ENCODE measurements at places on chromosomes 16 and 17. TPM values are rescaled to one million over a fixed set of nuclear protein-coding genes. Genes with fewer than 3 reads are reported as not detected.
A peak's percentile ranks its signal among the peaks of the same experiment; 100 is the strongest.

Gene PPP1R9B
- 64.3 TPM for total RNA-seq

Gene SLX4
- total RNA-seq: 7.4 TPM

- H3K4me3 ChIP-seq: no peak overlapping the region
- H3K27me3 ChIP-seq: no peaks in the 10 kb centered on the region
- peaks cover 29% of the 10 kb centered on the region for H3K36me3 ChIP-seq
These were observed 50.9 kb upstream of the PABPN1L start for GRCh38 chr16:88917146-88917914.

- no peak overlapping the region for H3K4me3 ChIP-seq
- peaks cover 25% of the 10 kb centered on the region for H3K4me1 ChIP-seq
- DNase-seq: no peak
- no peaks in the 10 kb centered on the region for H3K27me3 ChIP-seq
These were observed 27.0 kb upstream of the NFAT5 start for GRCh38 chr16:69538808-69539207.

- H3K4me1 ChIP-seq: peaks cover 16% of the 10 kb centered on the region
- DNase-seq: no peak
- no peaks in the 10 kb centered on the region for H3K36me3 ChIP-seq
- no peak overlapping the region for H3K4me3 ChIP-seq
- peak overlapping the region; percentile 83 for H3K27ac ChIP-seq
These were observed 2.0 kb downstream of the AXIN2 start for GRCh38 chr17:65559461-65559803.

Gene KRTAP3-1
- not detected for total RNA-seq

DNA sequence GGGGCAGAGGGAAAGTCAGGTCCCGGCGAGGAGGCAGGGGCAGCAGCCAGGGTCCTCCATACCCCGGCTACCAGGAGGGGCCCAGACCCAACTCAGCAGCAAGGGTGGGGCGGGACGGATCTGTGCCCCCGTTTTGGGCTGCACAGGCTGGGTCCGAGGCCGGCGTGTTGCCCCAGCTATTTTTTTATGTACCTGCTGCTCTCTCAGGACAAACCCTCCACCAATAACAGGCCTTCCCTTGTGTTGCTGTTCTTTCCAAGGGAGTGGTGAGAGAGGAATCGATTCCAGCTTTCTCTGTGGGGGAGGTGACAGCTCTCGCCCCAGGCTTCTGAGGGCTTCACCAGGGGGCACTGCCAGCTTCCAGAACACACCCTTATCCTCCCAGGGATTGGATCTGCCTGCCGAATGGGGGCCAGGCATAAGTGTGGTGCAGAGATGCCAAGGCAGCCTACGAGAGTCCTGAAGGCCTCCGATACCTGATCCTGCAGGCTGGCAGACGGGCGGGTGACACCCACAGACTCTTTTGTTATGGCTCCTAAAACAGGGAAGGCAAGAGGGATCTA lies 22.3 kb downstream of the RTN4RL1 start:
- H3K36me3 ChIP-seq: no peaks in the 10 kb centered on the region
- H3K27me3 ChIP-seq: peaks cover 25% of the 10 kb centered on the region
- no peak overlapping the region for H3K4me3 ChIP-seq
- no peak for DNase-seq

DNA sequence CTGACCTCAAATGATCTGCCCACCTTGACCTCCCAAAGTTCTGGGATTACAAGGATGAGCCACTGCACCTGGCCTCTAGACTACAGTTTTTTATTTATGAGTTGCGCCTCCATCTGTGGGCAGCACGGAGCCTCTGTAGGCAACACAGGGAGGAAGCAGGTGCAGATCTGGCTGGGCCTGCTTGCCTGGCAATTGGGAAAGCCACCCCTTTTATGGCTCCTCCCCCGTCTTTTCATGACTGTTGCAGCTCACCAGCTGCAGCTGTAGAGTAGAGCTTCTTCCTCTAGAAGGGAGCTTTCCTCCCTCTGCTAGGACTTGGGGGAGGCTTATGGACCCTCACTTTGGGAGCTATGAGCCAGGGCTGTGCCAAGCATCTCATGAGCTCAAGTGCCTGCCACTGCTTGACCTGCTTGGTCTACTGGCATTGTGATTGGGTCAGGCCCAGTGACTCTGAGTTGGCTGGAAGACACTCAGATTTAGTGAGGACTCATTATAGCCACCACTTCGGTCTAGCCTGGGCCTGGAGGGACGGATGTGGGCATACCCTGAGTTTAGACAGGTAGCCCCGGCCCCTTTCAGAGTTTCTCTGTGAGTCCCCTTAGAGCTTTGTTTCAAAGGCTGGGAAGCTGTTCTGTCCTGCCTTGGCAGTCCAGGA lies 6.9 kb upstream of the SLC7A6 start:
- no peak overlapping the region for H3K4me3 ChIP-seq
- DNase-seq: no peak
- peak overlapping the region; percentile 80 for H3K27ac ChIP-seq

DNA sequence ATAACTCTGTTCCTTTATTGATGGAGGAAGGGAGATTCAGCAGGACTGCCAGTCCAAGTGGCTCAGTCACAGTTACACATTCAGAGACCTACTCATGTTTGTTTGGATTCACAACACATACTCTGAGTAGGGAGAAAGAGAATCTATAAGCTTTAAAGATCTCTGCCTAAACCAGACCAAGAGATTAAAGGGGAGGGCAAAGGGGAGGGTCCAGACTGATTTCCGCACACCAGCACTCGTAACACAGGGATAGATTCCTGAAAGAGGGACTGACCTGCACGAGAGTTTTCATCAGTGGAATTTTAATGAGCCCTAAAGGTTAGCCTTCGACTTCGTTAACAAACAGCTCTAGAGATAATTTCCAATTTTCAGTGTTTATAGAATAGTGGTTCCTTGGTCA lies 71.7 kb upstream of the PMFBP1 start:
- no peaks in the 10 kb centered on the region for H3K4me1 ChIP-seq
- H3K4me3 ChIP-seq: no peak overlapping the region
- H3K27ac ChIP-seq: no peak overlapping the region
- no peaks in the 10 kb centered on the region for H3K36me3 ChIP-seq

Gene IQCK
- total RNA-seq: 6.8 TPM

- DNase-seq: no peak
- H3K27ac ChIP-seq: no peak overlapping the region
- no peaks in the 10 kb centered on the region for H3K36me3 ChIP-seq
- H3K4me1 ChIP-seq: no peaks in the 10 kb centered on the region
These were observed 253.3 kb downstream of the SLC39A11 start for GRCh38 chr17:72839131-72839725.

DNA sequence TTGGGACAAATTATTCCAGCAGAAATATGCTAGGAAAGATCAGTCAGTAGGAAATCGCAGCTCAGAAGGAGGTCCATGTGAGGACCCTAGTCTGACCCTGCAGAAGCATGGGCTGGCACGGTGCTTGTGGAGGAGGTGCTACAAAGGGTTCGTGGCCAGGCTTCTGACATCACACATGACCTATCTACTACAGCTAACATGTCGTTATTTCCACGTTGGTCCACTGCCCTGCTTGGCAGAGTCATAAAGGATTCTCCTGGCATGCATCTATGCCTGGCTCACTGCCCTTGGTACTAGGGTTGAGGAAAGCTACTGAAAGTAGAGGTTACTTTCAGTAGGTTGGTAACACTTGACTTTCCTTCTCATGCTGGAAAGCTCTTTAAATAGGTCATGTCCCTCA lies 118.1 kb upstream of the SHISA6 start:
- no peak overlapping the region for H3K4me3 ChIP-seq
- H3K4me1 ChIP-seq: no peaks in the 10 kb centered on the region
- no peaks in the 10 kb centered on the region for H3K36me3 ChIP-seq
- no peaks in the 10 kb centered on the region for H3K27me3 ChIP-seq
- DNase-seq: no peak

- no peak overlapping the region for H3K27ac ChIP-seq
- no peaks in the 10 kb centered on the region for H3K36me3 ChIP-seq
- peaks cover 16% of the 10 kb centered on the region for H3K4me1 ChIP-seq
- H3K27me3 ChIP-seq: peaks cover 51% of the 10 kb centered on the region
- H3K4me3 ChIP-seq: no peak overlapping the region
These were observed 103.9 kb upstream of the SEC14L1 start for GRCh38 chr17:77036841-77037381.

Gene CCDC137
- total RNA-seq: 10.7 TPM

GRCh38 chr17:75832164-75832651 lies 12.0 kb downstream of the UNC13D start:
- H3K4me3 ChIP-seq: no peak overlapping the region
- no peaks in the 10 kb centered on the region for H3K27me3 ChIP-seq
- peaks cover 31% of the 10 kb centered on the region for H3K4me1 ChIP-seq

Gene ZP2
- total RNA-seq: not detected

- H3K36me3 ChIP-seq: no peaks in the 10 kb centered on the region
- H3K4me1 ChIP-seq: peaks cover 57% of the 10 kb centered on the region
- H3K27me3 ChIP-seq: peaks cover 19% of the 10 kb centered on the region
- DNase-seq: peak; percentile 89
- peak within 1 kb of the TSS; percentile 40 for H3K4me3 ChIP-seq
These were observed at the start of gene DOC2B for GRCh38 chr17:181245-182049. Gene DOC2B, minus strand, starts transcription at chr17:181650. Its CDS starts 171 bp downstream, at chr17:181479.

DNA sequence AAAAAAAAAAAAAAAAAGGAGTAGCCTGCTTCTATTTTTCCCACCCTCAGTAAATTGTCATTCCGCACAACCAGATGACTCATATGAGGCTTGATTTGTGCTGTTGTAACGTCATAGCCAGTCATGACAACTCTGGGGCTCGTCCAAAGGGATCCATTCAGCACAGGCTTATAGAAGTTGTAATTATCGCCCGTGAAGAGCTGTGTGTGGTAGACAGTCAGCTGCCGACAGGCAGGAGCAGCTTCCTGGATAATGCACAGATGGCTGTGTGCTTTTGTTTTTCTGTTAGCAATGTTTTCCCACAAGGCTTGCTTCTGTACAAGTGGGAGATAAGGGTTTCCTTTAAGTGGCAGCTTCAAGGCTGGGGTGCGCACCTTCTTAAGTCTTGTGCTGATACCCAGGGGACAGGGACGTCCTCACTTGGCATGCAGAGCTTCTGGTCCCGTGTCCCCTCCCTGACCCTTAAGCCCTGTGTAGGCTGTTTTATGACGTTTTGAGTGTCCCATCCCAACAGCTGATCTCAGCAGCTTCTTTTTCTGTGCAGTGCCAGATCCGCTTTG lies 26.0 kb downstream of the SNX29 start:
- peaks cover 9% of the 10 kb centered on the region for H3K36me3 ChIP-seq
- H3K4me3 ChIP-seq: no peak overlapping the region
- no peaks in the 10 kb centered on the region for H3K27me3 ChIP-seq
- H3K27ac ChIP-seq: no peak overlapping the region
- no peak for DNase-seq

DNA sequence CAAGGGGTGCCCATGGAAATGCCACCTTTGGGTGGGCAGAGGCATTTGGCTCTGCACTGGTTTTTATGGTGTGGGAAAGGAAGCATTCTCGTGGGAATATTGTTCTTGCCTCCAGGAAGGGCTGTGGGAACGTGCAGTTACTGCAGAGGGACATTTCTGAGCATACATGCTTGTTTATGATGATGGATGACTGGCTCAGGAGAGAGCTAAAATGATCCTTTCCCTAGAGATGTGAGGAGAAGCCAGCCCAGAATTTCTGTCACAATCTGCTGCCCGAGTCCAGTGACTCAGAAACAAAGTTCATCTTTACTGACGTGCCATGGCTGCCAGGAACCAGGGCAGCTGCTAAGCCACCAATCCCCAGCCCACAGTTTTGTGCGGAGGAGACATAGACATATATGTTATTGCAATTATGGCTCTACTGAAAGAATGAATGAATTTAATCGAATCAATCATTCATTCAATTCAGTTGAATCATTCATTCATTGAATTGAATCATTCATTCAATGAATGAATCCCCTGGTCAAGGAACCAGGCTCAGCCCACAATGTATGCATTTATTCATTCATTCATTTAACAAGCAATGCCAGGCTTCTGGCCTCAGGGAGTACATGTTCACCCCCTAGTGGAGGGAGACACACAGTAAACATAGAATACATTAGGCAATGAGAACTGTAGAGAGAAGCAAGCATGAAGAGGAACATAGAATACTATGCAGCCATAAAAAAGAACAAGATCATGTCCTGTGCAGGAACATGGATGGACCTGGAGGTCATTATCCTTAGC lies 414.4 kb upstream of the HSBP1 start:
- no peaks in the 10 kb centered on the region for H3K36me3 ChIP-seq
- H3K27ac ChIP-seq: no peak overlapping the region
- DNase-seq: no peak

Gene TBC1D3I
- 0.63 TPM for total RNA-seq

GRCh38 chr16:7369204-7369603 lies 36.6 kb downstream of the RBFOX1 start:
- no peak overlapping the region for H3K27ac ChIP-seq
- no peak overlapping the region for H3K4me3 ChIP-seq
- H3K36me3 ChIP-seq: no peaks in the 10 kb centered on the region

Gene KRTAP2-2
- not detected for total RNA-seq

Gene PPL
- total RNA-seq: 0.37 TPM

- peak overlapping the region; percentile 85 for H3K27ac ChIP-seq
- H3K27me3 ChIP-seq: no peaks in the 10 kb centered on the region
- H3K36me3 ChIP-seq: peaks cover 99% of the 10 kb centered on the region
- H3K4me3 ChIP-seq: no peak overlapping the region
These were observed 13.3 kb downstream of the SLC16A3 start for GRCh38 chr17:82241926-82242697.

Gene RHOT1
- 57.1 TPM for total RNA-seq

DNA sequence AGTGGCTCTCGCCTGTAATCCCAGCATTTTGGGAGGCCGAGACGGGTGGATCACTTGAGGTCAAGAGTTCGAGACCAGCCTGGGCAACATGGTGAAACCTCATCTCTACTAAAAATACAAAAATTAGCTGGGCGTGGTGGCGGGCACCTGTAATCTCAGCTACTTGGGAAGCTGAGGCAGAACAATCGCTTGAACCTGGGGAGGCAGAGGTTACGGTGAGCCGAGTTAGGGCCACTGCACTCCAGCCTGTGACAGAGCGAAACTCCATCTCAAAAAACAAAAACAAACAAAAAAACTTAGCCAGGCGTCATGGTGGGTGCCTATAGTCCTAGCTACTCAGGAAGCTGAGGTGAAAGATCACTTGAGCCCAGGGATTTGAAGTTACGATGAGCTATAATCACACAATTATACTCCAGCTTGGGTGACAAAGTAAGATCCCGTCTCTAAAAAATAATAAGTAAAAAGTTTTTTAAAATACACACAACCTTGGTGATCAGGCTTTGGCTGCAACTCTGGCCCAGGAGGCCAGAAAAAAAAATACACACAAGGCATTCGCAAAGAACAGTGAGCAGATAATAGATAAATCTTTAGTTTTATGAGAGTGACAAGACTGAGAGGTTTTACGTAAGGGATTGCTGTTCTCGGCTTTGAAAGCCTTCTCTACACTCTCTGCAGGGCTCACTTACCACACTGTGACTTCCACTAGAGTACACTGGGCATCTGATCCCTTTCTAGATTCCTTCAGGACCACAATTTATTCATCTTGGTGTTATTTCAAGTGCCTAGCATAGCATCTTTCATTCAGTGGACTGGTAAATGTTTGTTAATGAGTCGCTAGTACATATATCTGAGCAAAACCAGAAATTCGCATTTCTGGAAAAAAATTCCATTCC lies 5.9 kb downstream of the GSPT1 start:
- no peak overlapping the region for H3K27ac ChIP-seq
- DNase-seq: no peak
- peaks cover 58% of the 10 kb centered on the region for H3K4me1 ChIP-seq
- no peak overlapping the region for H3K4me3 ChIP-seq

Gene PCGF2
- 13.2 TPM for total RNA-seq

- H3K27me3 ChIP-seq: peaks cover 100% of the 10 kb centered on the region
- H3K36me3 ChIP-seq: no peaks in the 10 kb centered on the region
- H3K4me1 ChIP-seq: peaks cover 71% of the 10 kb centered on the region
- no peak overlapping the region for H3K4me3 ChIP-seq
- H3K27ac ChIP-seq: no peak overlapping the region
These were observed 2.3 kb upstream of the LHX1 start for GRCh38 chr17:36934692-36935630.

Gene KCNG4
- not detected for total RNA-seq

Gene TPSG1
- not detected for total RNA-seq

GRCh38 chr16:20319406-20319805 lies 7.9 kb downstream of the GP2 start:
- H3K36me3 ChIP-seq: no peaks in the 10 kb centered on the region
- no peak overlapping the region for H3K27ac ChIP-seq
- no peak overlapping the region for H3K4me3 ChIP-seq

All from spleen (tissue), 13 donors.